Gastrocnemius medialis (tissue), 4 donors: ENCODE measurements at places on chromosomes 3 and 15. TPM values are rescaled to one million over a fixed set of nuclear protein-coding genes. Genes with fewer than 3 reads are reported as not detected.

GRCh38 chr15:90955624-90956273, 1.1 kb downstream of the RCCD1 start:
- H3K27ac ChIP-seq: peak overlapping the region; percentile 94
- DNase-seq: no peak
- H3K27me3 ChIP-seq: no peaks in the 10 kb centered on the region

DNA sequence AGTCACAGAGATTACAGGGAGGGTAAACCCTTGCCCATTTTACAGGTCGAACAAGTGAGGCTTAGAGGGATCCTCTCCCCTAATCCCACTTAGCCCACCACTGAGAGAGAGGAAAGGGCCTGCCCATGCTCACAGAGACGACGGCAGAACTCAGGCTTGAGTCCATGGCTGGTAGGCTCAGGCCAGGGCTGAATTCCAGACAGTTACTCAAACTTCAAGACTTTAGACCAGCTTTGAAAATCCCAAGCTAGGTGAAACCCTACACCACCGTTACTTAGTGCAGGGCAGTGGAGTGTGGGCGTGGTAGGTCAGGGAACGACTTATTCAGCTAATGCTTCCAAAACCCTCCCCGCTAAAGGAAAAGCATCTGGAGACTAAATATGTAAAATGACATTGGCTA, 16.4 kb downstream of the GRIP2 start:
- H3K4me1 ChIP-seq: peaks cover 69% of the 10 kb centered on the region
- no peaks in the 10 kb centered on the region for H3K27me3 ChIP-seq
- peak; percentile 68 for DNase-seq
- H3K4me3 ChIP-seq: no peak overlapping the region

- H3K36me3 ChIP-seq: no peaks in the 10 kb centered on the region
- DNase-seq: no peak
- no peak overlapping the region for H3K27ac ChIP-seq
- no peak overlapping the region for H3K4me3 ChIP-seq
These were observed 30.4 kb downstream of the MGA start for GRCh38 chr15:41690636-41691035.

DNA sequence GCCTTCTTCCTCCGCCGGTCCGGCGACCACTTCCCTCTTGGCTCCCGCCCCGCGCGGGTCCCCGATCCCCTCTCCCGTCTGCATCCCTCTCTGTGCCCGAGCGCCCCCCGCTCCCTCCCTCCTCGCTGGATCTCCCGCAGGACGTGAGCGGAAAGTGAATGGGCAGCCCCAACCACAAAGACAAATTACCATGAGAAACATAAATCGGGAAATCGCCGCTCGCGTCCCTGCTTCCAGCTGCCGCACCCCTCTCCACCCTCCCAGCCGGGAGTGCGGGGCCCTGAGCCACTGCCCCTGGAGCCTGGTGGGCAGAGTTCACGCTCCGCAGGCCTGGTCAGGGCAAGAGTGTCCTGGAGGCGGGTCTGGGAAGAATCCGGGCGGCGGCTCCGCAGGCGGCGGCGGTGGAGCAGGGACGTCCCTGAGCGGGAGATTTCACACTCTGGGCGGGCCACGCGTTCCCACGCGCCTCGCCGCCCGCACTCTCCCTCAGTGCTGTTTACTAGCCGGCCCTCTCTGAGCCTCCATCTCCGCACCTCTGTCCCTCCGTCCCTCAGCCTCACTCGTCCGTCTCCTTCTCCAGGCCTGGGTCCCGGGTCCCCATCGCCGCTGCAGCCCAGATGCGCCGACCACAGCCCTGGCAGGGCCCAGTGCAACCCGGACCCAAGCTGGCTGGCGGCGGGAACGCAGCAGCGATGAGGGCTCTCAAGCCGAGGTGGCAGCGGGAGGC, 835 bp downstream of the SEMA5B start:
- H3K27me3 ChIP-seq: peaks cover 65% of the 10 kb centered on the region
- H3K36me3 ChIP-seq: no peaks in the 10 kb centered on the region
- H3K27ac ChIP-seq: peak overlapping the region; percentile 21
- peak overlapping the region; percentile 57 for H3K4me3 ChIP-seq
- peaks cover 23% of the 10 kb centered on the region for H3K4me1 ChIP-seq

DNA sequence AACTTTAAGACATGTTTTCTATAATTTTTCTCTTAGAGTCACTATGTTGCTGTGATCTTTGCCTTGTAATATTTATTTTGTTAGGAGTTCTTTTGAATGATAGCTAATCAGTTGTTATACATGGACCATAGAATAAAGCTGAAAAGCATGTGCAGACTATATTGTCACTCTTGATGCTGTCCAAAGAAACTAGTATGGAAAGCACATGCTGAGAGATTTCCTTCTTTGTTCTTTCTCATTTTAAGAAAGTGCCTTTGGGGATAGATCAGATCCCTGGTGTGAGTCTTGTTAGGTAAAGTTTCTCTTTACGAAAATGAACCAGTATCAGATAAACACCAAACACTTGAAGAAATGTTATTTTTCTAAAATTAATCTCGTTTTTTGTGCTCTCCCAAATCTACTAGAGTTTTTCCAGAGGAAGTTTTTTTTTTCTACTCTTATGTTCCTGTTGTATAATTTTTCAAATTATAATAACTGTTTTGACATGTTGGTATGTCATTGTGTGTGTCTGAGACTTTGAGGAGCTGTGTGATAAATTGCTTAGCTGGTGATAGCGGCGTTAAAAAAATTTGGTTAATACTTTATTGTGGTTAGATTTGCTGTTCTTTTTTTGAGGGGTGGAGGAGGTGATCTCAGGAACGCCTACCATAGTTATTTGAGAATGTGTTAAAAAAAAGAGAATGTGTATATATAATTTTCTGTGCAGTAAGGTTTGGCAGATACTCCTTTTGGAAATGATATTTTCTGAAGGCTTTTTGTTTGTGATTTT, 2.2 kb downstream of the PIAS1 start:
- DNase-seq: no peak
- H3K4me3 ChIP-seq: peak overlapping the region; percentile 98
- H3K27me3 ChIP-seq: no peaks in the 10 kb centered on the region
- no peaks in the 10 kb centered on the region for H3K36me3 ChIP-seq

DNA sequence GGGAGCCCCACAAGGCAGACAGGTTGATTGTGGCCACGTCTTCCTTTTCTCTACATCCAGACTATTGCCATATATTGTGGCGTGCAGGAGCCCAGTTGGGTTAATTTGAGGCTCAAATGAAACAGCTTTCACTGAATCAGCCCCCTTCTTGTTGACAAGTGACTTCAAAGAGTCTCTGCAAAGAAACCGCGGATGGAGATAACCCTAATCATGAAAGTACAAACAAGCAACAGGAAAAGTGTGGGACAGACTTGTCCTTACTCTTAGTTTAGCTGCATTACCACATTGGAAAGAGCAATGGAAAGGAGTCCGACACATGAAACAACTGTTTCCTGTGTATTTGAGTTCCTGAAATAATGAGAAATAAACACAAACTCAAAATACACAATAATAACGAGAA, 3.3 kb downstream of the TMEM40 start:
- no peak for DNase-seq
- no peak overlapping the region for H3K27ac ChIP-seq
- no peak overlapping the region for H3K4me3 ChIP-seq
- H3K27me3 ChIP-seq: no peaks in the 10 kb centered on the region
- H3K36me3 ChIP-seq: no peaks in the 10 kb centered on the region
- peaks cover 30% of the 10 kb centered on the region for H3K4me1 ChIP-seq

- no peaks in the 10 kb centered on the region for H3K36me3 ChIP-seq
- no peaks in the 10 kb centered on the region for H3K4me1 ChIP-seq
- H3K4me3 ChIP-seq: no peak overlapping the region
These were observed 24.0 kb downstream of the LTF start for GRCh38 chr3:46440531-46441294.

GRCh38 chr15:56812961-56813360, 79.7 kb upstream of the ZNF280D start:
- H3K27ac ChIP-seq: no peak overlapping the region

- no peak overlapping the region for H3K4me3 ChIP-seq
- no peak overlapping the region for H3K27ac ChIP-seq
- no peaks in the 10 kb centered on the region for H3K36me3 ChIP-seq
- no peaks in the 10 kb centered on the region for H3K27me3 ChIP-seq
- no peak for DNase-seq
These were observed 414.7 kb upstream of the ARRDC4 start for GRCh38 chr15:97545799-97546198.

DNA sequence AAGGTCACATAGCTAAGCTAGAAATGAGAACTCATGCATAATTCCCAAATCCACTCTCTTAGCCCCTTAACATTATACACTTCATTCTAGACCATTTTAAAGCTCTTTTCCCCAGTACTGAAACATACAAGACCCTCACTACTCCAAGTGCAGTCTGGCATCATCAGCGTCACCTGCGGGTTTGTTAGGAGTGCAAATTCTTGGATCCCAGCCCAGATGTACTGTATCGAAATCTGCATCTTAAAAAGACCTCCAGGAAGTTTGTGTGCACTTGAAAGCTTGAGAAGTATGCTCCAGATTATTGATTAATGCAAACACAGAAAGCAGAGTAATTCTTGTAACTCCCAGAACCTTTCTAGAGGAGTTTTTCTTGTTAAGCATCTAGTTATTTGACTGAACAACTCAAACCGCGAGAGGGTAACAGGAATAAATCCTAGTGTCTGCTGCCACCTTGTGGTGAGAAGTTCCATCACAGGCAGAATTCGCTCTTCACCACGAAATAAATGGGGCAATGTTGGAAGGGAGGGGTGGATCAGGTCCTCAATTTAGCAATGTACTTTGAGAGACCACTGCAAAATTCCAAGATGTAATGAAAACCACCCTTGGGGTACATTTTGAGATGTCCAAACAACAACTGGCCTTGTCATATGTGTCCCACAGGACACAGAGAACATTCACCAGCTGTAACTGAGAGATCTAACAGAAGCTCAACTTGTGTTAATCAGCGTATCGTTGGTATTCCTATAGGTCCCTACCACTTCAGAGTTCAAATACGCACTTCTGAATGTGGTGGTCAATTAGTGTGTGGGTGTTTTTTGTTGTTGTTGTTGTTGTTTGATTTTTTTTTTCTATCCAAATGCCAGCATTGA, 583 bp upstream of the C3orf49 start:
- no peak overlapping the region for H3K27ac ChIP-seq
- no peaks in the 10 kb centered on the region for H3K27me3 ChIP-seq
- no peak overlapping the region for H3K4me3 ChIP-seq
- H3K36me3 ChIP-seq: no peaks in the 10 kb centered on the region
- peak; percentile 10 for DNase-seq

SSUH2 gene
- 0.33 TPM for total RNA-seq

SERPINI2 gene
- total RNA-seq: not detected

GAP43 gene
- total RNA-seq: not detected

GOLGA8Q gene
- total RNA-seq: 0.97 TPM

DUOXA2 gene
- total RNA-seq: not detected
